ENCODE measurements at places on chromosomes 6 and 20.

- no peak for DNase-seq
These were observed 16.8 kb downstream of the FOXC1 start for GRCh38 chr6:1626481-1626880.

DNA sequence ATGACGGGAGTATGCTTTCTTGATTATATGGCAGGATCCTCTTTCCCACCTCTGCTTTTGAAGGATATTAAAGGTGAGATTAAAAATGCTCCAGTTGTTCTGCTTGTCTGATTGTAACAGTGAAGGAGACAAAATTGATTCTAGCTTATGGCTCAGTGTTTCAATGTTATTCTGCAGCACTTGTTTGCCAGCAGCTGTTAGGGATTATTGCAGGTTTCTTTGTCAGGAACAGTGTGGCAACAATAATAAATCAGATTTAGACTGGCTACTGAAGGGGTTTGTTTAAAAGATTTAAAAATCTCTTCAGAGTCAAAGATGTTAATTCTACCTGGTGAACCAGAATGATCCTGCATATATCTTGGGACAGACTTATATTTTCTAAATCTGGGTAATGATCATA, 126.9 kb downstream of the LAMA2 start:
- DNase-seq: no peak

GRCh38 chr6:21230536-21230935, 363.0 kb upstream of the SOX4 start:
- no peak for DNase-seq

- DNase-seq: no peak
These were observed 1.0 kb upstream of the SOX18 start for GRCh38 chr20:64050261-64051032.

DNA sequence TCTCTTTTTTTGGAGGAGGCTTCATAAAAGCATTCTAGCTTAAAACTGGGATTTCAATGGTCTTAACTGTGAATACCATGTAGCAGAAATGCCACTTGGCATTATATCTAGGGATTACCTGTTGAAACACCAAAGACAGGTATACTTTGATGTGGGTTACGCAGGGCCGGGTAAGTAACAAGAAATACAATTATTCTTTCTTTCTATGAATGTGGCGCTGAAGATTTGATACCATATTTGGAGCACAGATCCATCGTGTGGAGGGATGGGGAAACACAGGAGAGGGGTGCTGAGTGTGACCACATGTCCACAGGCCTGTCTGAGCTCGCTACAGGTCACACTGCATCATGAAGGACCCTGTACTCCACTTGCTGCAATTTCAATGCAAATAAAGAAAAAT, 257.8 kb downstream of the GMPR start:
- DNase-seq: no peak

DNA sequence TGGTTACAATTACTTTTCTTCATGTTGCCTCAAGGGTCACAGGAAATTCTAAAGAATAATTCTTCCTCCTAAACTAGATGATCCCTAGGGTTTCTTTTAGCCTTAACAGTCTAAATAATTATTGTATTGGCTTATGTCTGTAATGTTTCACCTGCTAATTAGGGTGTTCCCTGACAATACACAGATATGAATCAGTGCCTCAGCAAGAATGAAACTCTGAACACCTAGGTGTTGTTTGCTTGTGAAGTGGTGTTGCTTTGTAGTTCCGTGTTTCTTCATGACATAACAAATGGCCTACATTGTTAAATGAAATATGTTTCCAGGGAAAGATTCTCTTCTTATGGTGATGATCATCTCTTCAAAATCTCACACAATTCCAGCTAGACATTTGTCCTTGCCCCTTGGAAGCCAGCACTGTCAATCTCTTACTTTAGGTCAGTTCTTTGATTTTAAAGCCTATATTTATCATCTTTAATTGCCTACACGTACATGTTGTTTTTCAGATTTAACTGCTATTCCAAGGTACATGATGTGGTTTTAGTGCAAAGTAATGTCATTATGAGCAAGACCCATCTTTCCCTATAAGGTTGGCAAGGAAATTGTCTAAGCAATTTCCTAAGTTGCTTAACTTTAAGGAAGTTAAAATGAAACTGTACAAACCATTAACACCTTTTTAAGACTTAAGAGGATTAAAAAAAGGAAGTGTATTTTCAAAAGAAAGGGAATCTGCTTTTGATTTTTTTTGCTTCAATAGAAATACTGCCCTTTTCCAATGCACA, 111.9 kb downstream of the TBC1D7 start:
- no peak for DNase-seq

GRCh38 chr6:44569131-44569530, 181.6 kb downstream of the CDC5L start:
- no peak for DNase-seq

DNA sequence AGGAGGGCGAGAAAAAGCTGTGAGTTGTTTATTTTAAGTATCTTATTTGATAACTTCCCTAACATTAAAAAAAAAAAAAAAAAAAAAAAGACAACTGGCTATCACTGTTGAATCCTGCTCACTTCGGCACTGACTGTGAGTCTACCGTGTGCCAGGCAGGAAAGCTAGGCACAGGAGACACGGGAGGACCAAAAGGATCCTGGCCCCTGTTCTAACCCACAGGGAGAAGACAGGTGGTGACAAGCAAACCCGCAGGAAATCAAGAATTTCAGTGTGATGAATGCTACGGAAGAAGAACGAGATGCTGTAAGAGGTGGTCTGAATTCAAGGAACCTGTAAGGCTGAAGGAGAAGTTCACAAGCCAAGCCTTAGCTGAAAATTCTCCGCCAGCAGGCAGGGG, 94.7 kb upstream of the NFATC2 start:
- no peak for DNase-seq

DNA sequence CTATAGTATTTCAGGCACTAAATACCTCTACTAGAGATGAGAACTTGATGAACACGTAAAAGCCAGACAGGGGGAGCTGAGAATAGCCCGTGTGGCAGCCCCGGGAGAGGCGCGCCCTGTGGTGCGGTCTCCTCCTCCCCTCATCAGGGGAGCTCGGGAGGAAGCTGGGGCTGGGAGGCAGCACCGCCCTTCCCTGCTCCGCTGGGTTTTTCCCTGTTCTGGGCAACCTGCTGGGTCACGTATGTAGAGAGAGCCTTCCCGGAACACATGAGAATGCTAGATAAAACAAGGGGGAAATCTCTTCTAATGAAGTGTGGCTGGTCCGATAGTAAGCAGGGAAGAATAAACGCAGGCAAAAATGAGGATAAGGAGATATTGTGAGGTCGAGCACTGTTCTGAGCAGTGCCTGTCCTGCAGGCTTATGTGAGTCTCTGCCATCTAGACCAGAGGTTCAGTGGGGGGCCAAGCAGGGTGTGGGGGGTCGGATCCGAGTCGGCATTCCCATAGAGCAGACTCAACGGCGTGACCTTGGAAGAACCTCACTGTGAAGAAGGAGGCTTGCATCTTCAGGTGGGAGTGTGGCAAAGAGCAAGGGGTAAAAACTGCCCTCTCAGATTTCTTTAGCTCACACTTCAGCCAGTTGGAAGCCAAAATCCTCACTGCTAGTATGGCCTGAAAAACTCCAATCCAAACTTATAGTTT, 13.4 kb upstream of the RPS6KA2 start:
- DNase-seq: no peak

- DNase-seq: no peak
These were observed 26.6 kb upstream of the KLHL31 start for GRCh38 chr6:53692172-53692571.

DNA sequence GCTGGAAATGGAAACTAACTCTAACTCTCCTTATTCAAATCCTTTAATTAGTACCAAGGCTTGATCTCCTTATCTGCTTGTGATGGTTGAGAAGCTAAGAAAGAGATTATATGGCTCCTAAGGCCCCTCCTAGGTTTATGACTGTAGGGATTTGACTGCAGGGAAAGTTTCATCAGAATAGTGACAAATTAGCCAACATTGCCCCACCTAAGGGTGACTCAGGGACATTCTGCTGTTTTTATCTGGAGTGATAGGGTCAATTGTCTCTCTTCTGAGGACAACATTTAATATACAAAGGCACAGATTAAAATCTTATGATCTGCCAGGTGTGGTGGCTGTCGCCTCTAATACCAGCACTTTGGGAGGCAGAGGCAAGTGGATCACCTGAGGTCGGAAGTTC, 138.1 kb upstream of the MARCKS start:
- DNase-seq: no peak

DNA sequence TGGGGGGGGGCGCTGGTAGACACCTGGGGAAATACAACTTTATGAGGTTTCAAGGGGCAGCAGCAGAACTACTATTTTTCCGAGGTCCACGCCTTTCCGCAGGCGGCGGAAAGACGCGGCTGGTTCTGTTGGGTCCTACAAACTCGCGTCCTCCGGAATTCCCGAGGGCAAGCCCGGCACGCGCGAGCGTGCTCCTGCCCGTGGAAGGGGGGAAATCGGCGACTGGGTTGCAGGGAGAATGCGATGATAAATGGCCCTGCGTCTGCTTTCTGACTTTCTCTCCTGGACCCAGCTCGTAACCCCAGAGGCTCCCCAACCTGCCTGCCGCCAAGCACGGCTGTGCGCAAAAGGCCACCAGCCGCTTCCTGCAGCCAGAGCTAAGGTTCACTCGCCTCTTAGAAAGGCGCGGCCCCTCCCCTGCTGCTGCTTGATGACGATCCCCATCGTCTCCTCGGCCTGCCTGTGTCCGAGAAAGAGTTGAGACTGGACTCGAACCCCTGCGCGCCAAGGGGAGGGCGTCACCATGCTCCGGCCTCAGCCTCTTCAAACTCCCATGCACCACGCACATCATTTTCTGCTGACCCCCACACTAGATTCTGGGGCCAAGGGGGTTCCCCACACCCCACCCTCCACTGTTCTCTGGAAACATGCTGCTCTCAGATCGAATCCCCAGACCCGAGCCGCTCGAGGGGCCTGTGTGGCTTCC, 6.7 kb downstream of the FOXA2 start:
- no peak for DNase-seq

DNA sequence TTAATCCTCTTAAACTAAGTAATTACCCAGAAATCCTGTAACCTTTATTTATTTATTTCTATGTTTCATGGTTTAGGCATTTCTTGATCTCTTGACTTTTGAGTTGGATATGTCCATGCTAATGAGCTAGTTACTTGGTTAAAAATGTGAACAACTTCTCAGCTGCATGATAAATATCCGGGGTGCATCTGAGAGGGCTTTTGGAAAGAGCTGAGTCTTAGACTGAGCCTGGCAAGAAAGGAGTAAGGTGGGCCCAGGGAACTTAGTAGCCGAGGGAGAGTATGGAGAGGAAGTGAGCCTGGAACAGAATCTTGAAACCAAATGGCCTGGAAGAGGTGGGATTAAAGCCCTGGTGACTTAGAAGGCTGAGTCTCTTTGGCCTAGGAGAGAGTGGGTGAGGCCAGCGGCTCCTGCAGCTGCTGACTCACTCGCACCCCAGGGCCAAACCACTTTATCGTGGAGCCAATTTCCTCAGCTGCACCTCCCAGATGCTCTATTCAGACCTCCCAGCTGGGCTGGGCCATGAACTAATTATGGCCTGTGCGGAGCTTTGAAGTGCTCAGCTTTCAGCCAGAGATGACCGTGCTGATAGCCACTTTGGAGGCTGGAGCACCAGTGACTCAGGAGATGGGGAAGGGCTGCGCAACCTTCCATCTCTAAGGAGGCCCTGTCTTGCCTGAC, 19.1 kb downstream of the TGM3 start:
- DNase-seq: no peak

DNA sequence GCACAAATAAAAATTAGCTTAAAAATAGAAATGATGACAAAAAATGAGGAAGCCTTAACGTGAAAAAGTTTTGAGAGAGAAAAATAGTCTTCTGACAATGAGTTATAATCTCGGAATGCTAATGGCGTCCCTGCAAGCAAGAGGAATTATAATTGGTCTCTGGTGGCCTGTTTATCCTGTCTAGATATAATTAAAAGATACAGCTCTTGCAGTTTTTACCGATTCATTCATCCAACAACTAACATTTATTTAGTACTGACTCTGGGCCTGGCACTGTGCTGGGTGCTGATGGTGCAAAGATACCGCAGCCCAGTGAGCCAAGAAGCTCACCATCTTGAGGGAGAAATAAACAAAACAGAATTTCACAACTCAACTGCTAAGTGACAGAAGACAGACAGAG, 31.6 kb upstream of the ANKRD60 start:
- DNase-seq: no peak

DNA sequence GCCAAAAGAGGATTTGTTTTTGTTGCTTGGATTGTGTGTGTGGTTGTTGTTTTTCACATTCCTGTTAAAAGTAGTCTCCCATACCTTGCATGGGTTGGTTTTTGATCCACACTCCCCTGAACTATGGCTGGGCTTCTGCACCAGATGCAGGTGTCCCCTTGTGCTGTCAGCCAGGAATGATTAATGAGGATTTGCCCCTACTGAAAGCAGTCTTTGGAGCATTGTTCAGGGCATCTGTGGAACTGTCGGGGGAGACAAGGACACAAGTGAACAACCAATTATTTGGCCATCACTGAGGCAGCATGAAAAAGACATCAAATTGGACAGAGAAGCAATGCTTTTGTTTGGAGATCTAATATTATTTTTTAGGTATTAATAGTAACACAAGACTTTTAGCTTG, 373.2 kb upstream of the MMS22L start:
- DNase-seq: no peak

DNA sequence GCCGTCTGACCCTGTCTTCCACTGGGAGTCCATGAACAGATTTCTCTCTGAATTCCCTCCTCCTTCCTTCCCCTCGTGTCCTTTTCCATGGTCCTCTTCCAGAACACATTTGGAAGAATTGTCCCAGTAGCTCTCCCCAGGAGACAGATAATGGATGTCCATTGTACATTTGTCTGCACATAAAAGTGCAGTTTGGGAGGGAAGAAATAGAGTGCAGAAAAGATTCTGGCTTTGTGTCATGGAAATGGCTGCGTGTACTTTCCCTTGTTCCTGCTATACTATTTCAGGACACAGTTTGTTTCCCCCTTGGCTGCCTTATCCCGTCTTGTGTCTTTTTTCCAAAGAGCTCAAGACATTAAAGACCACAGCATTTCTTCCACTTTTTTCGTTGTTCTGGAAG, 127.6 kb downstream of the SYNDIG1 start:
- DNase-seq: no peak

DNA sequence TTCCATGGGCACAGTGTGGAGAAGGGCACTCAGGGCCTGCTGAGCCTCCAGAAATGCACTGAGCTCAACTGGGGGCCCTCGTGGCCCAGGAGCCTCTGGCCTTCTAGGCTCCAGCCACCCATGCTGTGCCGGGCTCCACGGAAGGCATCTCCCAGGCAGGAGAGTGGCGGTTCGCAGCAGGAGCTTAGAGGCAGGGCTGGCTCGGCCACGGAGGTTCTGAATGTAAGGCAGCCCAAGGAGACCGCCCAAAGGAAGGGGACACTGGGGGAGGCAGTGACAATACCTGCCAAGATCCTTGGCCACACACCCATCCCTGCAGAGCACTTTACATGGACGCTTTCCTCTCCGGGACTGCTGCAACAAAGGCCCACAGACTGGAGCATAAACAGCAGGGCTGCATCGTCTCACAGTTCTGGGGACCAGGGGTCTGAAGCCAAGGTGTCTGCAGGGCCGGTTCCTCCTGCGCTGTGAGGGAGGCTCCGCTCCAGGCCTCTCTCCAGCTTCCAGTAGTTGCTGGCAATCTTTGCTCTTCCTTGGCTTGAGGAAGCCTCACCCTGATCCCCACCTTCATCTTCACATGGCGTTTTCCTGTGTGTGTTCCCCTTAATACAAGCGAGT, 128.2 kb upstream of the CDH4 start:
- DNase-seq: no peak

GRCh38 chr6:27839626-27840475, 72.3 kb downstream of the OR2B2 start:
- no peak for DNase-seq

- no peak for DNase-seq
These were observed 9.2 kb upstream of the HLA-DOB start for GRCh38 chr6:32825966-32826365.
